ENCODE measurements at places on chromosomes 13 and 19.

DNA sequence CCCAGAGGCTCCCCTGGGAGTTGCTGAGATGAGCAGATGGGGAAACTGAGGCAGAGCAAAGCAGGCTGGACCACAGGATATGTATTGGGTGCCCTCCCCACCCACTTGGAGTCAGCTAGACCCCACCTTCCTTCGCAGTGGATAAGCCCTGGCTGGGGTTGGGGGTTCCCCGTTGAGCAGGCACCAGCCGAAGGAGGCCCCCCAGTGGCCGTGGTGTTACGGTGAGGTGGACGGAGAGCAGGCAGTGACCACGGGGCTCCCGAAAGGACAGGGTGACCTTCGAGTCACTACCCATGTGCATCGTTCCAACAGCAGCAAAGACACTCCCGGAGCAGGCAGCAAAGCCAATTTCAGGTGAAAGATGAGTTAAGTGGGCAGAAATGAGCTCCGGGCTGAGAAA lies 62.4 kb upstream of the ADGRE5 start:
- no peak for DNase-seq

GRCh38 chr13:111882351-111882750 lies 184.6 kb upstream of the SOX1 start:
- DNase-seq = no peak

- no peak for DNase-seq
Observed at GRCh38 chr19:50897612-50898011, 13.6 kb downstream of the KLK4 start.

DNA sequence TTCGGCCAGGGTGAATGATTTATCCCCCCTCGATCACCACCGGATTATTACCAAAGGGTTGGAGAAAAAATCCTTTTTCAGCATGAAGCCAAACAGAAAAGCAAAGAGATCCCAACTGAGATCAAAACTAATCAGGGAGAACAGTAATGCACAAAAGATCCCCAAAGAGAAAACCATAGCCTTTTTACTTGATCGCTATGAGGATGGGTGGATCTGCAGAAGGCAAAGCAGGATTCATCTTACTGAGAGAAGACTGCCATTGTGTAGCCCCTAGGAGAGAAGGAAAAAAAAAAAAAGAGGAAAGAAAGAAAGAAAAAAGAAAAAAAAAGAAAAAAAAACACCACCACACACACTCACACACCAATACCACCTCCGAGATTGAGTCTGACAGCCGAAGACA lies at the start of gene FGF14:
TSS of gene FGF14 (minus strand) at position 283 of the 400 bp plus-strand sequence.
- DNase-seq = peak; percentile 60

DNA sequence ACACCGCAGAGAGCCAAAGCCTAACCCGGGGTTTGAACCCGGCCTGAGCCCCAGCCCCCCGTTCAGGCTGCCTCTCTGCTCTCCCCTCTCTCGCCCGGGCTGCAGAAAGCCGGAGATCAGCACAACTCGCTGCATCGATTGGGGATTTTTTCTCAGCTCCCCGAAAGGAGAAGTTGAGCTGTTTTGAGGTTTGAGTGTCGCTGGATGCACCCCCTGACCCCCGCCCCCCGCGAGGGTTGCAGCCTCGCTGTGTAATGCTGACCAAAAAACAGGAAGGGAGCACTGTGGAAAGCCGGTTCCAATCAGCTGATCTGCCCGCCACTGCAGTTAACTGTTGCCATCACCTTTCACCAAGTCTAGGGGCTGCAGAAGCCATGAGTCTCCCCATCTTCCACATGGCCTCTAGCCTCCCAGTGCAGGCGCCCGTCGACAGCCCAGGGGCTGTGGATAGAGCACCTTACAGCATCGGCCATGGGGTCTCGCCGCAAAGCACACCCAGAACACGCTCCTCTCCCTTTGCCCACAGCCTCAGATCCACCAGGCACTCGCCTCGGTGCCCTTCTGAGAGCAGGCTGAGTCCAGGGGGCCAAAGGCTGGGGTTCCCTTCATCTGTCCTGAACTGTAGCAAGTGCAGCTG lies 34.5 kb downstream of the MYO9B start:
- no peak for DNase-seq

DNA sequence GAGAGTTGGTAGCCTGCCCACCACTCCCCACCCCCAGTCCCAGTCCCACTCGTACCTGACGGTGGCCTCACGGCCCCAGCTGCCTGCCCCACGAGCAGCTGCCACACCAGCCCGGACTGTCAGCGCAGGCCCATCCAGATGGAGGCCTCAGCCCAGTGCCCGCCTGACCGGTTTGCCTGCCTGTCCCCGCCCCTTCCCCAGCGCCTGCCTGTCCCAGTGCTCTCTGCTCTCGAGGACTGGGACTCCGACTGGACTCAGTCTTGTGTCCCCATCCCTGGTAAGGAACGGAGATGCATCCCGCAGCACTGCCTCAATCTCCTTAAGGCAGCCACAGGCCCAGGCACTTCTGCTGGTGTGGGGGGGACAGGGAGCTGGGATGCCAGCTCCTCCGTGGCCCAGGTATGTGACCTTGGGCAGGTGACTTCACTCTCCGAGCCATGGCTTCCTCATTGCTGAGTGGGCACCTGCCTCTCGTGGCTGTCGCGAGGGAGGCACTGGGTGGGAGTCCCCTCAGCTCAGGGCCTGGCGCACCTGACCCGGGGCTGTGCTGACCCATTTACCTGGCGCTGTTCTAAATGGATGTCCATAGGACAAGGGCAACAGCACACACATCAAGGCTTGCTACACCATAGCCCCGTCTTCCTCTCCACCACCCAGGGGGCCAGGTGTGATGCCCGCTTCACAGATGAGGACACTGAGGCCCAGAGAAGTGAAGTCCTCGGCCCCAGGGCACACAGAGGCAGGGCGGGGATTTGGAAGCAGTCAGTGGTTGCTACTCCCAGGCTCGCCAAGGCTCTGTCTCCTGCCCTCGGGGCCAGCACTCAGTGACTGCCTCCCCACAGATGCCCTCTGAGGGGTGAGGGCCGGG lies at the start of gene NKPD1:
TSS of gene NKPD1 (minus strand) at position 113 of the 868 bp plus-strand sequence. CDS start 832 bp downstream, outside the sequence.
- DNase-seq = peak; percentile 50

All from eye (tissue), 1 donor.